Esophagus squamous epithelium (tissue), 5 donors: ENCODE measurements at places on chromosomes 7 and 10.

- DNase-seq, result no peak
Observed at GRCh38 chr7:725223-726005, 1.1 kb upstream of the DNAAF5 start.

DNA sequence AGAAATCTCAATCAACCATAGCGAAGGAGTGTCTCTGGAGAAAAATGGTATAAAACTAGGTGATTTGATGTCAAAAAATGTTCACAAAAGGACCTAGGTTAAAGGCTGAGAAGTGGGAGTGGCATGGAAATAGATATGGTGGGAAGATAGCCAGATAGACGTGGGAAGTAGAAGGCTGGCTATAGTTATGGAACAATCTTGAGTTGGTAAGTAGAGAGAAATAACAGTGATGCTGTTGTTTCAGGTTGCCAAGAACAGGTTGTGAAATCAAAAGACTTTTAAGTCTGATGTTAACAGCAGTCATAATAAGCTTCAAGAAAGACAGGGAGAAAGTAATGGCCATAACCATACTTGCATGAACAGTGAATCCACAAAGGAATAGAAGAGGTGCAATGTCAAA is 106.1 kb upstream of the RSU1 start:
- DNase-seq, result no peak

GRCh38 chr10:76581506-76582256 is 1055.9 kb downstream of the KCNMA1 start:
- DNase-seq, result no peak

DNA sequence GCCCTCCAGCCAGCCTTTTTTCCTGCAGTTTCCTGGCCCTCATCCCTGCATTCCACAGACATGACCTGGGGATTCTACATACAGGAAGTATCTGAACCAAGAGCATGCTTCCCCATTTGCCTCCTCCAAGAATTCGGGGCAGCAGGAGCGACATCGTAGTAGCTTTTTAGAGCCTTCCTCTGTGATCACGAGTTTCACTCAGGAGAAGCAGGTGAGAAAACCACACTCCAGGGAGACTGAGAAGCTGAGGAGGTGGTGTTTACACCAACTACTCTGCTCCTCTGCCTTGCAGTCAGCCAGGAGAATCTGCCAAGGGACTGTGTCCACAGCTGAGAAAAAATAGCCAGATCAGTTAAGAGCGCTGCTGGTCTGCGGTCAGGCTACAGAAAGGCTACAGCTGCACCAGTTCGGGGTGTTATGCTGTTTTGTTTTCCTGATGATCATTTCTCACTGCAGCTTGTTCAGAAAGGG is 54.1 kb downstream of the HSPA12A start:
- DNase-seq, result no peak

DNA sequence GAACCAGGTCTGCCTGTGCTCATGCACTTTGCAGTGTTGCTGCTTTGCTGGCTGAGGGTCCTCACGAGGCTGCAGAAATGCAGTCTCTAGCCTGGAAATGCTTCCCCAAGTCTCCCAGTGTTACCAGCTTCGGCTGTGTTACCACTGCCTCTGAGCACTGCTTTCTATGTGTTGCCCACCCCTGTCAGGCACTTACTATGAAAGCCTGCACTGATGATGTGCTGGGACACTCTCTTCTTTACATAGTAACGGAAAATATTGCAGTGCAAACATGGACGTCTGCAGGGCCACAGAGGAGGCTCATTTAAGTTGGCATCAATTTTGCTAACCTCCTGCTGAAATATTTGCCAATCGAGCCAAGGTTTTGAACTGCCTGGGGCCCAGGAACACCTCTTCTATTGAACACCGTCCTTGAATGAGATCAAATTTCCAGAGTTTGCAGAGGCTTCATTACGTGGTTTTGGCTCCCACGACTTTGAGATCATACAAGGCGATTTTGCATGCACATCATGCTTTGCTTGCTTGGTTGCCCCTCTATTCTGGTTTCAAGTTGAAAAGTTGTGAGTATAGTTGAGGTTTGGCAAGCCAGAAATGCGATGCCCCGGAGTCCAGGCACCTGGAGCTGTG is 404.7 kb upstream of the PODXL start:
- DNase-seq, result no peak

GRCh38 chr7:142771353-142771723 is 568 bp downstream of the PRSS2 start:
- DNase-seq, result no peak

DNA sequence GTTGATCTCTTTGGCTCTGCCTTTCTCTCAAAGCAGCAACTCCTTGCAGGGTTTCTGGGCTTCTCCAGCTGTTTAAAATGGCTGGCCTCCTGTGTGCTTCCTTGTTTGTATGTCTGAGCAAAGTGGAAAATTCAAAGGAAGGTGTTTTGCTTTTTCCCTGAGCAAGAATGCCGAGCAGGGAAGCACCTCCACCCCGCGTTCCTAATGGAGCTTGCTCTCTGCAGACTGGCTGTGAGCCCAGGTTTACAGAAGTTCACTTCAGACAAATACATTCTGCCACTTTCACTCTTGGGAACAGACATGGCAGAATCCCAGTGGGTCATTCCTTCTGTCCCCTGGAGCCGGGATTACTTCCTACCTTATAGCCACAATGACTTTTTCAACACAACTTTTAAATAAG is 181.8 kb upstream of the AGK start:
- no peak for DNase-seq

DNA sequence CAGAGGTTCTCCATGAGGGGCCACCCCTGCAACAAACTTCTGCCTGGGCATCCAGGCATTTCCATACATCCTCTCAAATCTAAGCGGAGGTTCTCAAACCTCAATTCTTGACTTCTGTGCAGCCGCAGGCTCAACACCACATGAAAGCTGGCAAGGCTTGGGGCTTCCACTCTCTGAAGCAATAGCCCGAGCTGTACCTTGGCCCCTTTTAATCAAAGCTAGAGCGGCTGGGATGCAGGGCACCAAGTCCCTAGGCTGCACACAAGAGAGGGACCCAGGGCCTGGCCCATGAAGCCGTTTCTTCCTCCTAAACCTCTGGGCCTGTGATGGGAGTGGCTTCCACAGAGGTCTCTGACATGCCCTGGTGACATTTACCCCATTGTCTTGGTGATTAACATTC is 43.8 kb downstream of the CDHR3 start:
- DNase-seq, result no peak

DNA sequence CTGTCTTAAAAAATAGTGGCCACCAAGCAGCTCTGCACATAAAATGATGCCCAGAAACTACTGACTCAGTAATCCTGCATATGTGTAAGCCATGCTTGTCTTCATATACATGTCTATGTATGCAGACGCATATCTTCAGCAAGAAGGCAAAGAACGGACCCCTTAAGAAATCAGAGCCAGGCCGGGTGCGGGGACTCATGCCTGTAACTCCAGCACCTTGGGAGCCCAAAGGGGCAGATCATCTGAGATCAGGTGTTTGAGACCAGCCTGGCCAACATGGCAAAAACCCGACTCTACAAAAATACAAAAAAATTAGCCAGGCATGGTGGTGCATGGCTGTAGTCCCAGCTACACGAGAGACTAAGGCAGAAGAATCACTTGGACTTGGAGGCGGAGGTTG is 295.0 kb downstream of the TCERG1L start:
- DNase-seq, result no peak

- DNase-seq, result no peak
Observed at GRCh38 chr7:896346-897075, 20.2 kb downstream of the GET4 start.
